Lung microvascular endothelial cell (primary cell): ENCODE measurements at places on chromosomes 3 and 15.
A peak's percentile ranks its signal among the peaks of the same experiment; 100 is the strongest.

- peak; percentile 68 for DNase-seq
Measured at GRCh38 chr3:119559441-119559963, at the start of gene CD80. Gene CD80 (minus strand): TSS chr3:119559614. CDS start chr3:119557728, 1,886 bp downstream.

- DNase-seq: no peak
Measured at GRCh38 chr15:77993374-77993911, 84.1 kb downstream of the TBC1D2B start.

DNA sequence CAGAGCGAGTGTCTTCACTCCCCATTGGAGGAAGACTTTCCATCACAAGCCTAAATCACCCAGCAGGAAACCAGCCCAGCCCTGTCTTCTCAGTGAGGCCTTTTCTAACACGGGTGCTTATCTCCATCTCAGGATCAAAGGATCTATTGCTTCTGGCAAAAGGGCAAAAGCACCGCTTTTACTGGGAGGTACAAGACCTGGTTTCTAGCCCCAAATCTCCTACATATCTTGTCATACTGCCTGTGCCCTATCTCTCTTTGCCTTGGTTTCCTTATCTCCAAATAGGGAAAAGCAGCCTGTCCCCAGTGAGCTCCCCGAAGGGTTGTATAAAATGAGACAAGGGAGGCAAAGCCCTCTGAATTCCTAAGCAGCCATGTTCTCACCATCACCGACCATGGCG lies 5.2 kb downstream of the GLB1 start:
- no peak for DNase-seq

DNA sequence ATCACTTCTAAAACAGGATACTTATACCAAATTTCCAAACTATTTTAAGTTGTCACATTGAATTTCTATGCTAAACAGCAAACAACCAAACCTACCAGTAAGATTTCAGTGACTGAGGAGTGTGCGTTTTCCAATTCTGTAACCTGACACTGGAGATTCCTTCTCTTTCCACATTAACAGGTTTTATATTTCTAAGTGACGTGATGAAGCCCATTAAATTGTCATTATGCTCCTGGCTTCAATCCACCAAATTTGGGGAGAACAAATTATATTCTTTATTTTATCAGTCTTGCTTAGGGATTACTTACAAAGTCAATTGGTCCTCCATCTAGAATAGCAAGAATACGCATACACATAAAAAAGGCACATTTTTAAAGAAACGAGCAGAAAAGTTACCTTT lies 764.8 kb upstream of the NR2F2 start:
- DNase-seq: no peak

GRCh38 chr3:185818267-185818875 lies 6.5 kb downstream of the IGF2BP2 start:
- DNase-seq: no peak

DNA sequence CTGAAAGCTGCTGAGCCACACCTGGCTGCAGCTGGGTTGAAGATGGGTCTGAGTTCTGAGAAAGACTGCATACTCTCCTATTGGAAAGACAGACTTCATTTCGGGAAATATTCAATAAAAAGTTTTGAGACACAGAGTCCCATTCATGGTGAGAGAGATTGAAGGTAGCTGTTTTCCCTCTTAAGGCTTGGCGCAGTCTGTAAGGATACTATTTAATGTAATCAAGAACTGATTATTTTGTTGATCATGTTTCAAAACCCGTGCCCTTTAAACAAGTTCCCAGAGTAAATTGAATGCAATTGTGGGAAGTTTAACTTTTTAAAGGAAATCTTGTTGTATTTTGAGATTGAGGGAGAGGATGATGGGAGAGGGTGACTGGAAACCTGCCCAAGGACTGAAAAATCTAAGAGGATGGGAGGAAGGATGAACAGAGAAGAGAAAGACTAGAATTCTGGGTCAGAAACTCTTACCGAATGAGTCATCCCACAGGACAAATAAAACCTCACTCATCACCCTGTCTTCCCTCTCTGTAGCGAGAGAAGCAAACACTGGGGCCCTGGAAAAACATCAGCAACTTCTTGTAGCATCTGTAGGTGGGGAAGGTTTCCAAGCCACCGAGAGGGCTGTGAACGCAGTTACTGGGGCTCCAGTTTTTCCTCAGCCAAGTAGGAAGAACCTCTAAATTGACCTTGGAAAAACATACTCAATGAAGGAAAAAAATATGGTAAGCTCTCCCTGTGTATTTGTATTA lies 193.2 kb upstream of the TPRG1 start:
- no peak for DNase-seq

DNA sequence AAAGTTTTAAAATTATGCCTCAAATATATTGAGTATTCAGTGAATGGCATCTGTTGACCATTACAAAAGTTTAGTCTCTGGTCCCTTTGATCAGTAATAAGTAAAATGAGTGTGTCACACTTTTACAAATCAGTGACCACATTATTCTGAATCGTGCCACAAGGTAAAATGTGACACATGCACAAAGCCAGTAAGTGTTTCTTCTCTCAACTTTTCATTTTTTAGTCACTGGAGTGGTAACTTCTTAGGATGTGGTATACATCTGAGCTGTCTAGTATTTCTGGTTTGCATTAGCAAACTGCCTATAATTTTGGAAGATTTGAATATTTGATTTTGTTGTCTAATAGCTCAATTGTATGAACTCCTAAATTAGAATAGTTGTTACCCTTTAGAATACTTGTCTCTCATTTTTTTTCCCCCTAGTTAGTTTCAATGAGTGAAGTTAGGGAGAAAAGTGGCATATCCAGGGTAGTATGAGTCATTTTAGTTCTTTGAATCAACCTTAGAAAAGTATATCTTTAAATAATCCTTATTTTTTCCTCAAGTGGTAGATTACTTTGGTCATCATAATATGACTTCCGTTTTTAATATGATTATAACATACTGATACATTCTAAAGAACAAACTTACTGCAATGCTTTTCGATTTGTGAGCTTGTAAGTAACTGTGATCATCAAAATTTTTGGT lies 18.1 kb downstream of the DNAJC13 start:
- no peak for DNase-seq

GRCh38 chr15:57534281-57534680 lies 57.4 kb upstream of the MYZAP start:
- DNase-seq: no peak
